ENCODE measurements at places on chromosomes 11 and 22.

GRCh38 chr11:129699711-129700304 lies 115.8 kb upstream of the TMEM45B start:
- no peak for DNase-seq

DNA sequence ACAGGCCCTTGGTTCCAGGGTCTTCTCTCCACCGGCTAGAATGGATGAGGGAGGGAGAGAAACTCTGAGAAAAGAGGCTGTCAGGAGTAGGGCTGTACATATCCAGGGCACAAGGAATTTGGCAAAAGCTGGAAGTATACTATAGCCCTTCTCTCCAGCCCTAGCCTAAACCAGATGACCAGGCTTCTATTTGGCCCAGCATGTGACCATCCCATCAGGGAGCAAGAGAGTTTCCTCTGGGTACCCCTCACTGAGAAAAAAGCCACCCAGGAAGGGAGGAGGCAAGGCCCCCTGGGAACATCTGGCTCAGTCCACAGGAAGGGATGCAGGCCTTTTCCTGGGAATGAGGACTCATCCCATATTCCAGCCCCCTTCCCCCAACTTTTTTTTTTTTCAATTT lies 8.3 kb downstream of the CD44 start:
- no peak for DNase-seq

GRCh38 chr11:65132988-65133700 lies 1.2 kb downstream of the SYVN1 start:
- no peak for DNase-seq

DNA sequence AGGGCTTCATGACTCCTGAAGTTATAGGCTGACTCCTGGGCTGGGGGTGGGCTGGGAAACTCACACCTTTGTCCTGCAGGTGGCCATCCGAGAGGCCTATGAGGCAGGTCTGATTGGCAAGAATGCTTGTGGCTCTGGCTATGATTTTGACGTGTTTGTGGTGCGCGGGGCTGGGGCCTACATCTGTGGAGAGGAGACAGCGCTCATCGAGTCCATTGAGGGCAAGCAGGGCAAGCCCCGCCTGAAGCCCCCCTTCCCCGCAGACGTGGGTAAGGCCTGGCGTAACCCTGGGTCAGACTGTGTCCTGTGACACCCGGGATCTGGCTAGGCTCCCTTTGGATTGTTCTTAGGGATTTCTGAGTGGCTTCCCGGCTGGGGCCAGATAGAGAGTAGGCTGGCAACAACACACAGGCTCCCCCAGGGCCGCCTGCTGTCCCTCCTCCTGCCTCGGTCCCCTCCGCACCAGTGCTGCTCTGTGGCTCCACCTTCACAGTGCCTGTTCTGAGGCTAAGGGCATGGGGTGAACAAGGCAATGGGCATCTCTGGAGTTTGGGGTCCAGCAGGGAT lies 3.6 kb downstream of the NDUFV1 start:
- no peak for DNase-seq

- no peak for DNase-seq
Observed at GRCh38 chr11:70825893-70826540, 426.4 kb downstream of the SHANK2 start.

GRCh38 chr11:21794306-21794705 lies 398.6 kb upstream of the ANO5 start:
- DNase-seq, result no peak

DNA sequence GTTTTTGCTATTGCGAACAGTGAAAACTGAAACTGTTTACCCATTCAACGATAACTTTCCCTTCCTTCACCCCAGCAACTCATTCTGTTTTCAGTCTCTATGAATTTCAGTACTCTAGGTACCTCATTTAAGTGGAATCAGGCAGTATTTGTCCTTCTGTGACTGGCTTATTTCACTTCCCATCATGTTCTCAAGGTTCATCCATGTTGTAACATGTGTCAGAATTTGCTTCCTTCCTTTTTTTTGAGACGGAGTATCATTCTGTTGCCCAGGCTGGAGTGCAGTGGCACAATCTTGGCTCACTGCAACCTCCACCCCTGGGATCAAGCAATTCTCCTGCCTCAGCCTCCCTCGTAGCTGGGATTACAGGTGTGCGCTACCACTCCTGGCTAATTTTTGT lies 23.7 kb downstream of the HTR3B start:
- no peak for DNase-seq

DNA sequence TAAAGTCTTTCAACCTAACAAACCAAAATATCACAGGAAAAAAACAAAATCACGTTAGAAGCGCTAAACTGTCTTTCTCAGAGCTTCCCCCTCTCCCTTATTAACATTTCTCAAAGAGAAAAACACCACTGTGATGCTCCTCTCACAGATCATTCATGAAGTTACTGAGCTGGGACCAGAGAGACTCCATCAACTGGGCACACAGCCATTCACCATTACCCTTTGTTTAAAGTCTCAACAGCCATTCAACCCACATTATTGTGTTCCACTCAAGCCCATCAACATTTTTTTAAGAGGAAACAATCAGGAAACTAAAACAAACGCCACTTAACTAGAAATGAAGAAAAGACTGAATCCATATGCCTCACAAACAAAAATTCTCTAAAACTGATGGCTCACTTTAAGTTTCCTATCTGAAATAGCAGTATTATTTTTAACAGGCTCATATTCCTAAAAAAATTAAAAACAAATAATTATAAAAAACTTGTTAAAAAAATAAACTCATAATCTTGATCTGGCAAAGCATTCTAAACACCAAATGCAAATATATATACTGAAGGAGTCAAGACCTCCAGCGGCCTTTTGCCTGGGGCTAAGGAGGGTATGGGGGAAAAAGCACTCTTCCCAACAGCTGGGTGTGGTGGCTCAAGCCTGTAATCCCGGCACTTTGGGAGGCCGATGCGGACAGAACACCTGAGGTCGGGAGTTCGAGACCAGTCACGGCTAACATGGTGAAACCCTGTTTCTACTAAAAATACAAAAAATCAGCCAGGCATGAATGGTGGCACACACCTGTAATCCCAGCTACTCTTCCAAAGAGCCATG lies 14.0 kb downstream of the CELF1 start:
- no peak for DNase-seq

DNA sequence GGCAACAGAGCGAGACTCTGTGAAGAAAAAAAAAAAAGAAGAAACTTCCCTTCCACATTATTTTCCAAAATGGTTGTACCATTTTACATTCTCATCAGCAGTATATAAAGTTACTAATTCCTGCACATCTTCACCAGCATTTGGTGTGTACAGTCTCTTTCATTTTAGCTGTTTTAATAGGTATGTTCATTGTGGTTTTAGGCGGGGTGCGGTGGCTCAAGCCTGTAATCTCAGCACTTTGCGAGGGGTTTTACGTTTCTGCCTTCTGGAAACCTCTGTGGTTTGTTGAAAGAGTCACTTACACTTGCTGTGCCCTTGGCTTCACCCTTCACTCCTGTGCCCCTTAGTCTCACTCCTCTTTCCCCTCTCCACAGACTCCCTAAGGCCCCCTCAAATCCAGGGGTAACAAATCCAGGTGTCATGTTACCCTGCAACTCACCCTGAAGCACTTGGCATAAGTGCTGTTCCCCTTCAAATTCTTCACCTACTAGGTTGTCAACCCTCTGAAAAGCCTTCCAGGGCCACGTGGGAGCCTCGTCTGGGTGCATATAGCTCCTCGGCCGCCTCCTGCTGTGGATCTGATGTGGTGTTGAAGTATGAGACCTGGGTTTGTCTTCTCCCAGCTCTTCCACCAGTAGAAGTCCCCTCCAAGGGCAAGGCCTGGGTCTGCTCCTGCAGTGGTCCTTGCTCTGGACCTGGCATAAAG lies 20.8 kb downstream of the TOB2 start:
- no peak for DNase-seq

- DNase-seq, result no peak
Observed at GRCh38 chr11:105204636-105205035, 65.1 kb upstream of the CARD18 start.

- DNase-seq, result no peak
Observed at GRCh38 chr11:33320814-33321330, 63.7 kb downstream of the HIPK3 start.

DNA sequence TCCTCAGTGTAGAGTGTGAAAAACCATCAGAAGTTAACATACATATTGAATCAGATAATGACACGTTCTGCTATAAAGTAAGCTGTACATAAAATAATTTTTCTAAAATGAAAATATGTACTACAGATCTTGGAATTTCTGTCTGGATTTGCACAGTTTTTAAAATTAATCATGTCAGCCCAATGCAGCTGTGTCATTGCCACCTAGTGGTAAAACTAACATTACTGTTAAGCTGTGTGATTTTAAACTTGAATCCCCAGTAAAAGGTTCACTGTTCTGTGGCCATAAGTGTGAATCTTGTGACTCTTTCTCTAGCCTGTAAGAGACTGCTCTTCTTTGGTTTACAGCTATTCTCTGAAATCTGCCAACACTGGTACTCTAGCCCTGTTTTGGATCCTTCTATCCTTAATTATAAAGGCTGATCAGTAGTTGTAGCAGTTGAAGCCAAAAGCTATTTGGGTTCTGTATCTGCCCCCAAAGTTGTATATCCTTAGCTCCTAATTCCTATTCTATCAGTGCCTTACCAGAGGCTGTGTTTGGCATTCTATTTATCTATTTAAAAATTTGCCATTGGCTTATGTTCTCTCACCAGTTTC lies 4.0 kb downstream of the JRKL start:
- DNase-seq, result no peak

- DNase-seq, result no peak
Observed at GRCh38 chr22:30841273-30841672, 127.3 kb downstream of the MORC2 start.

- DNase-seq, result no peak
Observed at GRCh38 chr11:35723913-35724312, 61.3 kb downstream of the TRIM44 start.

DNA sequence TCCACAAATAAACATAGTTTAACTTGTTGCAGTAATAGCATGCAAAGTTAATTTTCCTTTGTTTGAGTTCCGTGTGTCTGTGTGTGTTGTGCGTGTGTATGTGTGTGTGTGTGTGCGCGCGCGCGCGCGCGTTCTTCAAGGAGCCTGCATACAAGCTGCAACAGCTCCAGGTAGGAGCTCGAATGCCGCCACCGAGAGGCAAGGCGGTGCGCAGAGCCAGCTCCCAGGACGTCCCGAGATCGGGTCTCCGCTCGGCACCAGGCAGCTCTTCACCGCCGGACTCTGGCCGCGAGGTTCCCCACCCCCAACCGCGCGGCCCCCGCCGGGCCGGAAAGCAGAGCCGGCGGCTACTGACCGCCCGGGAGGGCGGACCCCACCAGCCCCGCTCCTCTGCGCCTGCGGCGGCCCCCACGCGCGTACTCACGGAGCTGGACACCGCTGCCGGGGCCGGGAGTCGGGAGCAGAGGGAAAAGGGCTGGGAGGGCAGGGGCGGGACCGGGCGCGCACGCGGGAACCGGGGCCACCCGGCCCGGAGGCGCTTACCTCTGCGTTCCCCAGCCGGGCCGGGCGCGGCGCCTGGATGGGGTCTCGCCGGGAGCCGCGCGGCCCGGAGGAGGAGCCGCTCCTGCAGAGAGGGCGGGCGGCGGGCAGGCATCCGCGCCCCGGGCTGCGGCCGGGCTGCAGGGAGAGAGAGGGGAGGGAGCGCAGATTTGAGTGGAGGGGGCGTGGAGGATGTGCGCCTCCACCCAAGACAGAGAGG lies 40.4 kb upstream of the AKIP1 start:
- DNase-seq, result no peak

- no peak for DNase-seq
Observed at GRCh38 chr11:69894181-69894611, 75.0 kb upstream of the FGF3 start.

GRCh38 chr11:30565027-30565426 lies 21.1 kb downstream of the MPPED2 start:
- DNase-seq, result no peak

- peak; percentile 59 for DNase-seq
Observed at GRCh38 chr11:75802913-75803820, 11.8 kb upstream of the UVRAG start.

DNA sequence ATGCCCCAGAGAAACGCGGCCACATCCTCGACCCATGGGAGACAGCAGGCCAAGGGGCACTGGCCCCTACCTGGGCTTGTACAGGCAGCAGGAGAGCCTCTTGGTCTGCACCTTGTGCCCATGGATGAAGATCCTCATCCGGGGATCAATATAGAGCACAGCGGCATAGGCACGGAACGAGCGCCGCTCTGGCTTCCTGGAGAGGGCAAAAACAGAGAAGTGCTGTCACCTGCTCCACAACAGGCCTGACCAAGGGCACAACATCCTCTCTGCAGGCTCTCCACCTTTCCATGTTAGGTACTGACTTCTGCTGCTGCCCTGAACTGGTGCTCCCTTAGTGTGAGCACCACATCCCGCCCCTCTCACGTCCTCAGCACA lies 27.2 kb downstream of the MORC2 start:
- DNase-seq, result no peak

DNA sequence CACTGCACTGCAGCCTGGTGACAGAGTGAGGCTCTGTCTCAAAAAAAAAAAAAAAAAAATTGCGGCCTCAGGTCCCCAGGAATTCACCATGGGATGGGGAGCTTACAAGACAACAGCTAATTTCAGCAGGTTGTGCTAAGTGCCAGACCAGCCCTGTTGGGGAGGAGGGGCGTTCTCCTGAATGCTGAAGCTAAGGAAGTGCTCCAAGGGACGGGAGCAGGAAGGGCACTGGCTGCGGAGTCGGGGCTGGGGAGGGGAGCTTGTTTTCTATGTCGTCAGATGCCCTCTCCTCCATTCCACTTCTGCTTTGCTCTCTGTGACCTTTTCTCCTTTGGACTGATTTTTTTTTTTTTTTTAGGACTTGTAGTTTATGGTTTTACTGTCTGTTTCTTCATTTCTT lies 4.5 kb downstream of the ADAMTS15 start:
- no peak for DNase-seq

Measured in stimulated activated CD4-positive, alpha-beta T cell treated with anti-CD3 and anti-CD28 coated beads, Interleukin-1b, Interleukin-23, amount 100 ng/mL, for 1 hour (primary cell).